Esophagus mucosa (tissue), 1 donor: ENCODE measurements at places on chromosomes 5 and 9. TPM values are rescaled to one million over a fixed set of nuclear protein-coding genes. Genes with fewer than 3 reads are reported as not detected.

The INSL4 gene
- not detected for total RNA-seq

The MZB1 gene
- 3.3 TPM for total RNA-seq

DNA sequence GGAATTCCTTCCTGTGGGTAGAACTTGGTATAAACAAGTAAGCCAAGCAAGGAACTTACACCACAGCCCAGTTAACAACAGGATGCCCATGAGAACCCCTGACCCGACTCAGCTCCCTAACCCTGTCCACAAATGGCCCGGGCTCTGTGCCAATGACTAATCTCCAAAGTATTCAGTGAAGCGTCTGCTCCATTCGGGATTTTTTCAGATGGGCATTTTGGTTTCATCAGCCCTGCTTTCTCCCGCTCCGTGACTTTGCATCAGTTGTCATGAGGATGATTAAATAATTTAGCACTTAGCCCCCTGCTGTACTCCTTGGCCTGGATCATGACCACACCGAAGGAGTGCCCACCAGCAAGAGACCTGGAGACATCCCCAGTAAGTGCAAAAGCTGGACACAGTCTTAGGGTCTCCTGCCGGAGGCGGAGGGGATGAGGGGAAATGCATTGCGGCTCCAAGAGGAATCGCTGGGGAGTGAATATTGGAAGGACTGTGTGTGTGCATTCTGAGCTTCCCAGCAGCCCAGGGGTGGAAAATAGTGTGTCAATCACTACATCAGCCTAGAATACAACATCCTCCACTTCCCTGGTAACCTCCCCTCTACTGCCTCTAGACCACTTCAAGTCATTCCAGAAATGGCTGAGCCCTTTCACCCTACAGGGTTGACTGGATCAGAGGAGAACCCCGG is 41.4 kb upstream of the DNAH5 start:
- peak; percentile 20 for ATAC-seq

- no peak for ATAC-seq
These were observed 106.3 kb downstream of the C9orf152 start for GRCh38 chr9:110101531-110102161.

GRCh38 chr9:83708515-83709158 is 879 bp upstream of the UBQLN1 start:
- peak; percentile 75 for ATAC-seq

GRCh38 chr9:95142728-95143127 is 174.8 kb downstream of the FANCC start:
- ATAC-seq: no peak

- ATAC-seq: no peak
These were observed 90.3 kb downstream of the DIRAS2 start for GRCh38 chr9:90552317-90552716.

DNA sequence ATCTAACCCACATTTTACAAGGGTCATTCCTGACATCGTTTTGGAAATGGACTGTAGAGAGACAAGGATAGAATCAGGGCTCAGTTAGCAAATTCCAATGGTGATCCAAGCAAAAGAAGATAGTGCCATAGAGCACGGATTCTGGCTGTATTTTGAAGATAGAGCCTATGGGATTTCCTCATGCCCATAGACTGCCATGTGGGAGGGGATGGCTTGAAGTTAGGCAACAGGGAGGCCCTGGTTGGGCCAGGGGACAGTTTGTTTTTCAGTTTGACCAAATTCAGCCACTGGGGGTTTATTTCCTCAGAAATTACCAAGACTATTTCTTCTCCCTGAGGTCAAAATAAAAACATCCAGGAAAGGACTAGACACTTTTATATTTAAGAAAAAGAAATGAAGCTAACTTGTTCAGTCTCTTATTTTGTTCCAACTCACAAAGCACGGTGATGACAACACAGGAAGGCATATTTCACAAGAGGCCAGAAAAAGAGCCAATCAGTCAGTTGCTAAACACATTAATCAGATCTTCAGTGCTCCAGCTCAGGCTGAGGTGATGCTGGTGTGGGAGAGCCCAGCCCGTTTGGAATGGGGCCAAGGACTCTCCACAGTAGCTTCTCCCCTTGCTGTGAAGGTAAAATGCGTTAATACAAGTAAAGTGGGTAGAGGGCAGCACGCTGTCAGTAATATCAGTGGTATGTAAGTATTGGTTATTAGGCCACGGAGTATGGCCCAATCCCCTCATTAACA is 4.4 kb upstream of the DCTN4 start:
- ATAC-seq: peak; percentile 54

GRCh38 chr9:130446101-130446861 is 1.5 kb downstream of the ASS1 start:
- peak; percentile 38 for ATAC-seq

DNA sequence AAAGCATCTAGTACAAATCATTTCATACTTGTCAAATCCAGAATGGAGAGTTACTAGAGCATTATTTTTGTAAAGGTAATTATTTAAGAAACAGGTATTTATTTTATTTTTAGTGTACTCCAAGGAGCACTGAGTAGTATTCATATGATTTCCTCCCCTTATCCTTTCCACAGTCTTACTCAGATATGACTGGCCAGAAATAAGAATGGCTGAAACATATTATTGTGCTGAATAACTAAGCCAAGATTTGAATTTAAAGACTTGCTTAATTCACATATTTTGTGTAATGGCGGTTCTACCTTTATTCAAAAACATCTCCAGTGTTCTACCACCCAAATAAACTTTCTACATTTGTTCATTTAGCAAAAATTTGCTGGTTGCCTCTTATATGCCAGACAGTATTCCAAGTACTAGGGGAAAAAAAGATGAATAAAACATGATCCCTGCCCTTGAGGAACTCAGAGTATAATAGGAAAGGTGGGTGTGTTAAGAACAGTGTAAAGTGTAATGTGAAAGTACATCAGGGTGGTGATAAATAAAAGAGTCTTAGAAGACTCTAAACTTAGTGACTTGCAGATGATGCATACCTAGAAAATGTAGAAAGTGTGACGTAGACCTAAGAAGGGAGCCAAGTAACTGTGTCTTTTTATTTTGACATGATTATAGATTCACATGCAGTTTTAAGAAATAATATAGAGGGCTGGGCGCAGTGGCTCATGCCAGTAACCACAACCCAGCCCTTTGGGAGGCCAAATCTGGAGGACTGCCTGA is 110.4 kb upstream of the GRHPR start:
- ATAC-seq: no peak

The FOXD4L6 gene
- not detected for total RNA-seq

GRCh38 chr5:8314965-8315364 is 446.0 kb downstream of the MTRR start:
- no peak for ATAC-seq

DNA sequence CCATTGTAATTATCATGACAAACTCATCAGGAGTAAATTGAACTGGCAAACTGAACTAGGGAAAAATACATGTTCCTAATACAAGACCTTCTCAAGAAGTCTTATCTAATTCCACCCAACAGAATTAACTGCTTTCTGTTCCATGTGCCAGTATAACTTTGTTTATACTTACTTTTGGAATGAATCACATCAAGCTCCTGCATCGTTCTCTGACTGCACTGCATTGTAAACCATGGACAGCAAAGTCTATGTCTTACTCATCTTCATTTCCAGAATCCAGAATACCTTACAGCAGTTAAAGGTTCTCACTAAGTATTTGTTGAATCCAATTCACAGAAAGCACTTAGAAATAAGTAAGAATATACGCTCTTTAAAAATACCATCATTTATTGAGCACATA is 102.8 kb downstream of the PLK2 start:
- ATAC-seq: no peak
